CD14-positive monocyte (primary cell): ENCODE measurements at places on chromosomes 1 and 21.
A peak's percentile ranks its signal among the peaks of the same experiment; 100 is the strongest.

DNA sequence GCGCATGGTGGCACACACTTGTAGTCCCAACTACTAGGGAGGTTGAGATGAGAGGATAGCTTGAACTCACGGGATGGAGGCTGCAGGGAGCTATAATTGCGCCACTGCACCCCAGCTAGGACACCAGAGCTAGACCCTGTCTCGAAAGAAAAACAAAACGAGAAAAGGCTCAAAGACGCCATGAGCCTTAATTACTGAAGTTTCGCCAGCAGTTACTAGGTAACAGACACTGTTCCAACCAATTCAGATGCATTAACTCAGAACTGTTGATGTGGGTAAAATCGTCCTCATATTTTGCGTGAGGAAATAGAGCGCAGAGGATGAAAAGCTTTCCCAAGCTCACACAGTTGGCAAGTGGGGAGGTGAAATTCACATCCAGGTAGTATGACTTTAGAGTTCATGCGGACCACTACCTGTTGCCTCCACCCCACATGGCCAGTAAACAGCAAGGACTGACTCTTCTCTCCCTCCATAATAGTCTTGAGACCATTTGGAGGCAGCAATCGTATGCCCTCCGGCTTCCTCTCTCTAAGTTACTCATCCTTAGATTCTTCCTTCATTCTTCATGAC lies 40.1 kb downstream of the INAVA start:
- DNase-seq: no peak

DNA sequence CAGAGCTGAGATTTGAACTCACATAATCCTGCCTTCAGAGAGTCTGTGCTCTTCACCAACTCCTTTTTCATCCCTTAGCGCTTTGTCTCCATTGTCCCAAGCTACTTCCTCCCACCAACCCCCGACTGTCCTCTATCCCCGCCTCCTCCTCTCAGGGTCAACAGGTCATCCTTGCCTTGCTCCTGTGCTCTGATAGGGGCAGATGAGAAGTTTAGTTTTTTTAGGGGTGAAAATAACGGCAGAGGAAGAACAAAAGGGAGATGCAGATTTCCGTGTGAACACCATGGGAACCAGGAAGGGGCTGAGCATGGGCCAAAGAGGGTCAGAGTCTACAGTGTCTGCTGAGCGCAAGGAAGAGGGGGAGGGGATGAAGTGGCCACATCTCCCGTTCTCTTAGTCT lies 31.9 kb downstream of the GLUL start:
- no peak for DNase-seq

DNA sequence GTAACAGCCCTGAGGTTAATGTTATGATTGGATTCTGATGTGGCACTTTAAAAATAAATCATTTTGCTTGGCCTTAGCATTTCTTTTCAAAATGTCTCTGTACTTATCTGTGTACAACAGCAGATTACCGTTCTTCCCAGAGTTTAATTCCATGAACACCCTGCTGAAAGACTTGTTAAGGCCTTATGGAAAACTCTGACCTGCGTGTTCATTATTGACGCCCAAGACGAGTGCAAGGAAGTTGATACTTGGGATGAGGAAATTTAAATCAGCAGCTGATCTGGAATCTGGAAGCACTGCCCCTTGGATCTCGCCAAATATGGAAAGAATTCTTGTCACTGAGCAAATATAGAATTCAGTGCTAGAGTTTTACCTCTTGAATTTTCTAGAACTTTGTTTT lies 6.7 kb downstream of the ERG start:
- DNase-seq: no peak

GRCh38 chr1:46114925-46115603 lies 17.4 kb downstream of the PIK3R3 start:
- DNase-seq: no peak

DNA sequence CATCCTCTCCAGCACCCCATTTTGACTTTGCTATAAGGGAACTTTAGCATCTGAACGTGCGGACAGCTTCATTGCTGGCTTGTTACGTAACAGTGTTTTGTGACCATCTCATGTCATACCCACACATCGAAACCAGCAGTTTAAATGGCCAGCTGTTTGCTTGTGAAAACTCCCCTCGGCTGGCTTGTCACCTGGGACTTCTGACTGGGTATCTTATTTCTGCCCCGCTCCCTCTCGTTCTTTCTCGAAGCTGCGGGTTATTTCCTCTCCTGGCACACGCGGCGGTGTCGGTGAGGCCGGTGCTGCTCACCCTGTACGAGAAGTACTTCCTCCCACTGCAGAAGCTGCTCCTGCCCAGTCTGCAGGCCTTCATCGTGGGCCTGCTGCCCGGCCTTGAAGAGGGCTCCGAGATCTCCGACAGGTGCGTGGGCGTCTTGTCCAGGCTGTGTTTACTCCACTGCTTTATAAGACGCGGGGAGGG lies 43.5 kb downstream of the DOP1B start:
- DNase-seq: peak; percentile 51

DNA sequence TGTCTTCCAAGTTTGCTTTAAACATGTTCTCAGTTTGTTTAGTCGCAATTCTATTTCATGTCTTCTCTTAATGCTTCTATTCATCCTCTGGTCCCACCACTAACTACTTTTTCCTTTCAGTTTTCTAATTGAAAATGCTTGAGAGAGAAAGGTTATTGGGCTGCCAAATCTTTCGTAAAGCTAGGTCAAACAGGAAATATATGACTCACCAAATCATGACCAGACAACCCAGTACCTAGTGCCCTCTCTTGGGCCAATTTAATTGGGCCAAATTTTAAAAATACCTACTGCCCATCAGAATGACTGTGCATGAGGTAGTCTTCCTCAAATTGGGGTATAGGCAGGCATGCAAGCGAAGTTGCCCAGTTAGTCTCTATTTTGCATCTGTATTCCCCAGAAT lies 295.4 kb upstream of the PBX1 start:
- no peak for DNase-seq

- DNase-seq: no peak
These were observed 252.9 kb downstream of the KCNT2 start for GRCh38 chr1:196355206-196355786.

- peak; percentile 84 for DNase-seq
These were observed 18.1 kb downstream of the GPR157 start for GRCh38 chr1:9110669-9111356.

GRCh38 chr21:41345934-41346685 lies 15.7 kb upstream of the MX2 start:
- DNase-seq: no peak

DNA sequence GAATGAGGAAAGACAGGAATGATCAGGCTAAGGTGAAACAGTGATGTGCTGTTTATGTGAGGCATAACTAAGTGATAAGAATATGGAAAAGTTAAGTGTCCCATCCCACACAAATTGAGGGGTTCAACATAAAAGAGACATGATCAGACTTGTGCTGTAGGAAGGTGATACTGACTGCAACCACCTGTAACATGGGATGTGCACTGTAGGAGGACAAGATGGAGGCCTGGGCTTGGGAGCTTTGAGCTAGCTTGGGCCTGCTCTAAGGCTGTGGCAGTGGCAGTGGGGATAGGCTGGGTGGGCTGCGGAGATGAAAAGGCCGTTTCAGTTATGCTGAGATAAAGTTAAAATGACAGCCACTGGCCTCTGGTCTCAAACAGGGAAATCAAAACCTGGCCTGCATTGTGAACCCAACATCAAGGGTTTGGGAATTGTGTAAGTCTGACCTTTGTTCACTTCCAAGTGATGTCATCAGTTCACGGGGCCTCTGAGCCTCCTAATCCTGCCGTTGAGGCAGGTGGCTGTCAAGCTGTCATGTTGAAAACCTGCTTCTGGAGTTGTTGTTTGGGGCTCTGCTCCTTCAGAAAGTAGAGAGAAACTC lies 61.2 kb upstream of the TENT5C start:
- no peak for DNase-seq

DNA sequence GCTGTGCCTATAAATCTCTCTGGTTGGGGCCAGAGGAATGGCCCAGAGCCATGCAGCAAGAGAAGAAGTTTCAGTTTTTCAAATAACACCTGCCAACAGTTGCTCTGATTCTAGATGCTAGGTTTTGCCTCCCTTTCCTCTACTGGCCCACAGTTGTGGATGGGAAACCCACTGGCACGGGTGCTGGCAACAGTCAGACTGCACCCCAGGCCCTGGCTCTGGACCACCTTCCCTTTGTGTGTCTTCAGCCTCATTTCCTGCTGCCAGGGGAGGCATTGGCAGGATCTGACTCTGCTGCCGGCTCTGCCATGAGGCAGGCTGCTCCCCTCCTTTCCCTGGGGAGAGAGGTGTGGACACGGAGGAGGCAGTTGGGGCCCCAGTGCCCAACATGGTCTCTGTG lies 142.0 kb downstream of the IGSF21 start:
- DNase-seq: no peak

- DNase-seq: no peak
These were observed 208.4 kb downstream of the ROR1 start for GRCh38 chr1:63982201-63982600.

DNA sequence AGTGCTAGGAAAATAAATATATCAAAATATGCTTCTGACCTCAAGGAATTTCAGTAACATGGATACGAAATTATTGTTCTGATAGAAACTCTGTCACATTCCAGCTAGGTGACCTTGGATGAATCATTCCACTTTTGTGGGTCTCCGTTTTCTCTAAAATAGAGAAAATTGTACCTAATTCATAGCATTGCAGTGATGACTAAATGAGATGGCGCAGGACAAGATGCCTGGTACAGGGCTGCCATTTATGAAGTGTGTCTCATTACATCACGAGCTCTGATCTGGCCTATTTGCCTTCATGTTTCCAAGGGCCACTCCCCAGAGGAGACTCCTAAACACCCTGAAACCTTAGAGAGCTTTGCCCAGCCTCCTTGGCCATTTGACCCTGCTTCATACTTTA lies 480.0 kb upstream of the USP24 start:
- no peak for DNase-seq

GRCh38 chr1:113830039-113830438 lies 17.8 kb upstream of the RSBN1 start:
- no peak for DNase-seq

DNA sequence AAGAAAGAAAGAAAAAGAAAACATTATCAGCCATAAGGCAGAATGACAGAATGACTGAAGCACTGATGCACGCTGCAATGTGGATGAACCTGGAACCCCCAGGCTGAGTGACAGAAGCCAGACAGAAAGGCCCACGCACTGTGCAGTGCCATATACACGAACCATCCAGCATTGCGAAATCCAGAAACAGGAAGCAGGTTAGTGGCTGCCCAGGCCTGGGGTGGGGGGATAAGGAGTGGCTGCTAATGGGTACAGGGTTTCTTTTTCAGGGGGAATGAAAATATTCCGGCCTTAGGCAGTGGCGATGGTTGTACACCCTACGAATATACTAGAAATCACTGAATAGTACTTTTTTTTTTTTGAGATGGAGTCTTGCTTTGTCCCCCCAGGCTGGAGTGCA lies 57.0 kb downstream of the CHD5 start:
- peak; percentile 58 for DNase-seq

DNA sequence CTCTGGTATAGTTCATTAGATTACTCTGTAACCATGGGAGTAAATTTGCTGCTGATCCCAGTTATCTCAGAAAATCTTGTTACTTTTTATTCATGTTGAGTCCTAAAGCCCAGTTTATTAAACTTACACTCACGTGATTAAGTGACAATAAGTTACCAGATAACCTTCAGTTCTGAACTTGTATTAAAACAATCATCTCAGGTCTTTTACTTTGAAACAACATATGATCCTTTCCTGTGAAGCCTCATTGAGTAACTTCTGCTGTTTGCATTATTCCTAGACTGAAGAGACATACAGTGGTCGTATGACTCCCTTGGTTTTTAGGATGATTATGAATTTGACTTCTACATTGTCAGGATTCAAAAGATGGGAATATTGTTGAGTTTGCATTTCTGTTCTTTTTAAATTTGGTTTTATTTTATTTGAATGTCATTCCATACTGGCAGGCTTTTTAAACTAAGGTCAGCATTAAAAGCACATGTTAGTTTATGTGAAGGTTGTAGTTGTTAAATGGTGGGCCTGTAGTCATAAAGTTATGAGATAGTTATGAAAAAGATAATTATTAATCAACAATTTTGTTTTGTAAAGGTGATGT lies 117.9 kb downstream of the CD247 start:
- DNase-seq: no peak

GRCh38 chr1:228335406-228336307 lies 71.0 kb downstream of the TRIM11 start:
- no peak for DNase-seq

DNA sequence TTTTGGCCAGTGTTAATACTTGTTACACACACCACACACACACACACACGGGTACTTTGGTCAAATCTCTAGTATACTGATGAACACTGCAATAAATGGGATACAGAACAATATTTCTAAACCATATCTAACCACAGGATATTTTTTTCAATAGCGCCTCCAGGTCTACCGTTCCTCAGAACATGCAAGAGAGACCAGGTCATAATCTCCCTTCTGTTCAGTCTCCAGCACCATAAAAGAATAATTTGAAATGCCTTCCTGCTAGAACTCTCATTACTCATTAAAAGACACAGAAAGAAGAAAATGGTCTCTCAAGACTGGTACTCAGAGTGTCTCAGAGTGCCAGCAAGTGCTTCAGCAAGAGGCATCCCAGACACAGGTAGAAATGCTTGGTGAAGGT lies 11.5 kb upstream of the SLC44A3 start:
- no peak for DNase-seq
